ENCODE measurements at places on chromosomes 1 and 21. TPM values are rescaled to one million over a fixed set of nuclear protein-coding genes. Genes with fewer than 3 reads are reported as not detected.

Gene RIPK4
- not detected for total RNA-seq

DNA sequence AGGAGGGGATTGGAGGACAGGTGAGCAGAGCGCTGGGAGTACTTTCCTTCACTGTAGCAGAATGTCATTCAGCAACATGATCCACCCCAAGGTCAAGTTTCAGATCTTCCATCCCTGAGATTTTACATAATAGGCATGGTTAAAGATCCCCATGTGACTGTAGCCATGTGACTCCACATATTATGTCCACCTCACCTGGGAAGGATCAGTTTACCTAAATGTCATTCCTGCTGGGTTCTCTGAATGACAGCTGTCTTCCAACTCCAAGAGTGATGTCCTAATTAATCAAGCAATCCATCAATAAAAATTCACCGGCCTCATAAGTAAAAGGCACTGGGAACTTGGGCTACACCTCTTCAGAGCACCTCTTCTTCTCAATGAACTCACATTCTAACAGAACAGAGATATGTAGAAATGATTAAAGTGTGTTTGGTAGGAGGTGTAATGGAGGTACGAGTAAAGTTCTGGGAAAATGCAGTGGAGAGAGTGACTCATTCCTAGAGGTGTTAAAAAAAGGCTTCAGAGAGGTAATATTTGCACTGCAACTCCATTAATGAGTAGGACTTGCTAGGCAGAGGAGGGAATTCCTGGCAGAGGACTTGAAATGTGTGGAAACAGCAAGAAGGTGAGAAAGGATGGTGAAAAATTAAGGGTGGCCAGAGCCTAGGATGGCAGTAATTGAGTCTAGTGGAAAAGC, 22.2 kb upstream of the MAPKAPK2 start:
- DNase-seq, result no peak

Gene RAB42
- total RNA-seq, result not detected

DNA sequence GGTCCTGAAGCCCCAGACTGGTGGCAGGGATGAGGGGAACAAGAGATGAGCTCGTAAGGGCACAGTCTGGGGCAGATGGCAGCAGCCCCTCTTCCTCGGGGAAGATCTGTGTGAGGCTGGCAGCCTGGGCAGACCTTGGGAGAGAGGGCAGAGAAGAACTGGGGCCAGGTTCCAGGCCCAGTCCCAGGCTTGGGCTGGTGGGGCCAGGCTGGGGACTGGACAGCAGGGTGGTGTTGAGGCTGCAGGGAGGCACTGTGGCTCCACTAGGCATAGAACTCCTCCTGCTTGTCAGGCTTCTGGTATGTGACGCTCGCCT, 35.7 kb downstream of the SDC3 start:
- DNase-seq, result peak; percentile 77

- no peak for DNase-seq
Measured at GRCh38 chr1:65792669-65793358, at the start of gene PDE4B. Gene PDE4B, plus strand, starts transcription at chr1:65792895.

DNA sequence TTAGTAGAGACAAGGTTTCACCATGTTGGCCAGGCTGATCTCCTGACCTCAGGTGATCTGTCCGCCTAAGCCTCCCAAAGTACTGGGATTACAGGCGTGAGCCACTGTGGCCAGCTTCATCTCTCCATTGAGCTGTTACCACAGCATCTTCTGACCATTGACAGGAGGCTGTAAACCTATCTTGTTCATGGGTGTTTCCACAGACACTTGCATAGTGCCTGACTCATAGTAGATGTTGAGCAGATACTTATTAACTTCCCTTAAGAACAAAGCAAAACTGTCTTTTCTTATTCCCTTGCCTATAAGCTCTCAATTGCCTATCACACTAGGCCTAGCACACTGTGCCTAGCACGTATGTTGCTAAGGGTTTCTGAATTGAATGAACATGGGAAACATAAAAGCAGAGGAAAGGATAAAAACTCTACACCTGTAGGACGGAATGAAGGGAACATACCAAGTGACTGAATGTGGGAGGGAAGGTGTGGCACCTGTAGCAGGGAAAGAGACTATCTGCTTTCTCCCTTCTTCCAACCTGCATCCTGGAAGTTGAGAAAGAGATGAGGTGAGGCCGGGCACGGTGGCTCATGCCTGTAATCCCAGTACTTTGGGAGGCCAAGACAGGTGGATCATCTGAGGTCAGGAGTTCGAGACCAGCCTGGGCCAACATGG, 1.2 kb upstream of the C1orf54 start:
- no peak for DNase-seq
